ENCODE measurements at places on chromosomes 13 and 19.

- no peak for DNase-seq
Observed at GRCh38 chr13:69264362-69265334, 843.0 kb upstream of the ATXN8OS start.

DNA sequence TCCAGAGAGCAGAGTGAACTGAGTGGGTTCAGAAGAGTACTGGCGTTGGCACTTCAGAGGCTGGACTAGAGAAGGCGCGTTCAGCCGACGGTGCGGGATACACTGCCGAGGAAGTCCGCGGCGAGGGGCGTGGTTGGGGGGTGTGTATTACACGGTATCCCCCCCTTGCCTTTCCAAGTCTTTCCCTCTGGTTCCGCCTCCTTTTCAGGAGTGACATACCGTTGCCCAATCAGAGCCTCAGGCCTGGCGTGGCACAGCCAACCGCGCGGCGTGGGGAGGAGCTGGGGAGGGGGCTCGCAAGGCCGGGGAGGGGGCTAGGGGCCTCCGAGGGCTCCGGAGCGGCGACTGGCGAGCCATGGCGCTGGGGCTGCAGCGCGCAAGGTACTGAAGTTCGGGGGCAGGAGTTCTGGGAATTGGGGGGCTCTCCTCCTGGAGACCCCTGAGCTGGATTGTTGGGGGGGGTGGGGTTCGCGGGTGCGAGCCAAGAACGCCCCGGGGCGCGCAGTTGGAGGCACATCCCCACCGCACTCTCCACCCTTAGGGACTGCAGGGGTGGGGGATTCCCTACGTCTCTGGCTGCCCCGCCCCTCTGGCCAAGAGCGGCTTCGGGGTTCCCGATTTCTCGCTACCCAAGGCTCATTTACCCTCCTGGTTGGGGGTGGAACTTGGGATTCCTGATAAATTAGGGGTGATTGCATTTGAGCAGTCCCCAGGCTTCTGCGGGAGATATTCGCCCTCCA lies at the start of gene HIF3A:
HIF3A (plus strand) TSS at position 321 of the 740 bp plus-strand sequence; CDS start at position 356, 35 bp downstream.
- DNase-seq, result peak; percentile 87

DNA sequence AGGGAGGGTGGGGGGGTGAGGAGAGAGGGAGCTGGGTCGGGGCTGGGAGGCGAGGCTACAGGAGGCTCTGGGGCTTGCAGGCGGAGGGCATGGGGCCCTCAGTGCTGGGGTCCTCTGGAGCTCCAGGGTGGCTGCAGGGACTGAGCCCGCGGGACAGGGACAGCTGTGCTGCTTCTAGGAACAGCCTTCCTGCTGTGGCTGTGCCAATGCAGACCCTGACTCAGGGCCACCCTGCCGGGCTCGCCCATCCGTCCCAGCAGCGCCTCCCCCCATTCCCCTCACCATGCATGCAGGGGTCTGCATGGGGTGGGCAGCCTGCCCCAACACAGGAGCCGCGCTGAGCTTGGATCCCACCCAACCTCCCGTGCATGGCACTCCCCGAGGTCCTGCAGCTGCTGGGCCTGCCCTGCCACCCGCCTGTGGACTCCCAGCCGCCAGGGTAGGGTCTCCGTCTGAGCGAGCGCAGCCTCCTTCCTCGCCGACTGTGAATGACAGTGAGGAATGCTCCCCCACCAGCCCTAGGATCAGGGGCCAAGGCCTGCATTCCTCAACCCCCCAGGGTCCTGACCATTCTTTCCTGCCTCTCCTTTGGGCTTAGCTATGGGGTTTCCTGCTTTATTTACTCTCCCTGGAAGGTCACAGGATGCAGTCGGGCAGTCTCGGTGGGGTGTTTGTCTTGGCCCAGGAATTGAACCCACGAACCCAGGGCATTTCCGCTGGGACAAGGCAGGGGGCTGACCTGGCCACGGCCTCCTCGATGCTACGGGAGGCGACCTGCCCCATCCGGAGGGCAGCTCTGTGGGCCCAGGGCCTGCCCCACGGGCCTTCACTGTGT lies 23.4 kb downstream of the CEBPG start:
- peak; percentile 16 for DNase-seq

DNA sequence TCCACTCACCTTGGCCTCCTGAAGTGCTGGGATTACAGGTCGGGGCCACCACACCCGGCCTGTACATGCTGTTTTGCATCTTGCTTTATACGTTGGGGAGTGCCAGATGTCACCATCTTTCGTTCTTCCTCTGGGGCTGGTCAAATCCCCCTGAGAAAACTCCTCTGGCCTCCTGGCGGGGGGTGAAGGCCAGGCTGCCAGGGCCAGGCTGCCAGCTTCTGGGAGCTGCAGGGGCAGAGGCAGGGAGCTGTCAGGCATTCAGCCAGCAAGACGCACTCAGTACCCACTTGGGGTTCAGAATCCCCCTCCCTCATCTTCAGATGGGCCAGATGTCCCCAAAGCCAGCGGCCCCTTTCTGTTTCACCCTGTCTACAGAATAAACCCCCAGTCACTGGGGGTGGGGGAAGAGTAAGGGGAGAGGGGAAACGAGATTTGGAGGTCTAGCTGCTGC lies 16.1 kb downstream of the ZSWIM9 start:
- DNase-seq, result no peak

DNA sequence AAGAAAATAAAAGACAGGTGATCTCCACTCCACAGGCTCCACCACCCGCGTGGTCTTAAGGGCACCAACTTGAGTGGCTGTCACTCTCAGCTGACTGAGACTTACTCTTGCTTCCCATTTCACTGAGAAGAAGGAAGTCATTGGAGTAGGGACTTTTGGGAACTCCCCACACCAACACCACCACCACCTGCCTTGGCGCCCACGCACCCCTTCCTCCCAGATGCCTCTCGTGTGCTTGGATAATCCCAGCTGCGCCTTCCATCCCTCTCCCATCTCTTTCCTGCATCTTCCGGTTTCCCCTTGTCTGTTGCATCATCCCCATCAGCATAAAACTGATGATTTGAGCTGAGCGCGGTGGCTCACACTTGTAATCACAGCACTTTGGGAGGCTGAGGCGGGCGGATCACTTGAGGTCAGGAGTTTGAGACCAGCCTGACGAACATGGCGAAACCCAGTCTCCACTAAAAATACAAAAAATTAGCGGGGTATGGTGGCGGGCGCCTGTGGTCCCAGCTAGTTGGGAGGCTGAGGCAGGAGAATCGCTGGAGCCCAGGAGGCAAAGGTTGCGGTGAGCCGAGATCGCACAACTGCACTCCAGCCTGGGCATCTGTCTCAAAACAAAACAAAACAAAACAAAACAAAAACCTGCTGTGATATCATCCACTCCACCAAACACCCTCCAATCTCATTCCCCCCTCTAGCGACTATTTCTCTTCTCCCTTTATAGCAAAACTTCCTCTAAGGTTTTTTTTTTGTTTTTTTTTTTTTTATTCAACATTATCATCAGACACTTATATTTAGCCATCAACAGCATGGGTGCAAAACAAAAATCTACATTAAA lies 25.5 kb downstream of the AP2S1 start:
- no peak for DNase-seq

DNA sequence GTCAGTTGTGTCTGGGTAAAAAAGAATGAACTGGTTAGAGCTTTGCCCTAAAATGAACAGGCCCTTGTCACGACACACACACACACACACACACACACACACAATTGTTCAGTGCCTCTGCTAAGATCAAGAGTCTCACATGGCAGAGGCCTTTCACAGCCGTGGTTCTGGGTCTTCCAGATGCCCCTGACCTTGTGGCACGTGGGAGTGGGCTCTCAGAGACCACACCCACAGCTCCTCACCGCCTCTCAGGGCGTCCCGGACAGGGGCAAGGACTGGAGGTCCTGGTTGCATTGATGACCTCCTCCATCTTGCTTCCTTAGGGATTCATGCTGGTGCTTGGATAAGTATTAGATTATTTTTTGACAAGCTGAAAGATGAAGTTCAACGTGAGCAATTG lies 101.0 kb downstream of the HSPH1 start:
- no peak for DNase-seq

DNA sequence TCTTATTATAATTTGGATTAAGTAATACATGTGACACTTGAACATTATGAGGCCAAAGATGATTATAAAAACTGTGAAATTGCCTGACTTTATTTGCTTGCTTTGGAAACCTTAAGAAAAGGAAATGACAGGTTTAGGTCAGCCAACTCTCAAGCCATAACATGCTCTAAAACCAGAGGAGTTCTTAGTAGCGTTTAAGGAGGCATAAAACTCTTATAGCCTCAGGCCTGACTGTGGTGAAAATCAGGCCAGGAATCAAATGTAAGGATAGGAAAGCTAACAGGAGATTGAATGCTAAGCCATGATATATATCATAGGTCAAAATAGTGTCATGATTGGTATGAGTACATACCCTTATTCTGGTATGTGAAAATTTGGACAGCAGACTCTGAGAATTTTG lies 1142.4 kb upstream of the MIR17HG start:
- no peak for DNase-seq

GRCh38 chr13:60230593-60230992 lies 66.9 kb upstream of the DIAPH3 start:
- no peak for DNase-seq

DNA sequence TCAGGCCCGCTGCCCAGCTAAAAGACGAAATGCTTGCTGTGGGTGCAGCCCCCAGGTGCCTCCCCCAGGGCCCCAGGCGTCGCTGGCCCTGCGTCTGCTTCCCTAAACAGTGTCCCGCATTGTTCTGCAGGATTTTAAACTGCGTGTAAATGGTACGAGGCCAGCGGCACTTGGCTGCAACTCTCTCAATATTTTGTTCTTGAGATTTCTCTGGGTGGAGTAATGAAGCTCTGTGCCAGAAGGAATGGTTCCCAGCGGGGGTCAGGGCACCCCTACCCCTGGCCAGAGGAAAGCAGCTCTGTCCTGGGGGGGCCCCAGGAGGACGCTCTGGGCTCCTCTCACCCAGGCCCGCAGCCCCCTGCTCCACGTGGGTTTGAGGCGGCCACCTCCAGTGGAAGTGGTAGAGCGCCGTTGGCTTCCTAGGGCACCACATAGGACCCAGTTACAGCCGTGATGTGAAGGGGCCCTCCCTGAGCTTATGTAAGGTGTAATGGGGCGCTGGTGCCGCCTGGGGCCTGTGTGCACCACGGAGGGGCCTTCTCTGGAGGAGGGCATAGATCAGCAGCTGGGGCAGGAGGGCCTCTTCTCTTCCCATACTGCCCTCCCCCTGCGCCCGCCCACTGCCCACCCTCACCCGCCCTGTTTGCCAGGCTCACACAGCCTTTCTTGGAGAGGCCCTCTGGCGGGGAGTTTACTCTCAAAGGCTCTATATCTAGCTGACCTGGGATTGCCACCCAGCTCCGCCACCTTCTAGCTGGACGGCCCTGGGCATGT lies 19.8 kb downstream of the PAK4 start:
- DNase-seq, result no peak

DNA sequence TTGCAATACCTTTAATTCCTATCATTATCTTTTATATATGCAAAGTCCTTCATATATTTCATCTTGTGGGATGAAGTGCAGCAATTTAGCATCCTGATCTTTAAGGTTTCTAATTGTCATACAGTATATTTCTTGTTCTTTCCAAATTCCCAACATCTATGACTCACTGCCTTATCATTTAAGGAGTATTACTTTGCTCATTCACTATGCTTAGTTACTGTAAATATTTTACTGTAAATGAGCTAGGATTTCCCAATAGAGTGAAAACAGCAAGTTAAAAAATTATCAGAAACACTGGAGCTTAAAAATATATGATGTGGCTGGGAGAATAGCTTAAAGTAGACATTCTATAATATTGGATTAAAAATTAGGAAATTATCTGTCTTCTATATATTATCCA lies 69.9 kb downstream of the SLITRK6 start:
- no peak for DNase-seq

Data from glutamatergic neuron (in vitro differentiated cells).